ENCODE measurements at places on chromosomes 11 and 22. TPM values are rescaled to one million over a fixed set of nuclear protein-coding genes. Genes with fewer than 3 reads are reported as not detected.

GRCh38 chr11:35598254-35599125, 19.8 kb upstream of the FJX1 start:
- H3K4me3 ChIP-seq = no peak overlapping the region
- no peak for DNase-seq
- no peaks in the 10 kb centered on the region for H3K27me3 ChIP-seq
- no peaks in the 10 kb centered on the region for H3K4me1 ChIP-seq
- no peaks in the 10 kb centered on the region for H3K36me3 ChIP-seq

GRCh38 chr22:37157516-37158285, 8.0 kb upstream of the IL2RB start:
- H3K27me3 ChIP-seq = no peaks in the 10 kb centered on the region
- H3K27ac ChIP-seq = no peak overlapping the region
- H3K4me1 ChIP-seq = no peaks in the 10 kb centered on the region
- H3K4me3 ChIP-seq = no peak overlapping the region
- DNase-seq = no peak

DNA sequence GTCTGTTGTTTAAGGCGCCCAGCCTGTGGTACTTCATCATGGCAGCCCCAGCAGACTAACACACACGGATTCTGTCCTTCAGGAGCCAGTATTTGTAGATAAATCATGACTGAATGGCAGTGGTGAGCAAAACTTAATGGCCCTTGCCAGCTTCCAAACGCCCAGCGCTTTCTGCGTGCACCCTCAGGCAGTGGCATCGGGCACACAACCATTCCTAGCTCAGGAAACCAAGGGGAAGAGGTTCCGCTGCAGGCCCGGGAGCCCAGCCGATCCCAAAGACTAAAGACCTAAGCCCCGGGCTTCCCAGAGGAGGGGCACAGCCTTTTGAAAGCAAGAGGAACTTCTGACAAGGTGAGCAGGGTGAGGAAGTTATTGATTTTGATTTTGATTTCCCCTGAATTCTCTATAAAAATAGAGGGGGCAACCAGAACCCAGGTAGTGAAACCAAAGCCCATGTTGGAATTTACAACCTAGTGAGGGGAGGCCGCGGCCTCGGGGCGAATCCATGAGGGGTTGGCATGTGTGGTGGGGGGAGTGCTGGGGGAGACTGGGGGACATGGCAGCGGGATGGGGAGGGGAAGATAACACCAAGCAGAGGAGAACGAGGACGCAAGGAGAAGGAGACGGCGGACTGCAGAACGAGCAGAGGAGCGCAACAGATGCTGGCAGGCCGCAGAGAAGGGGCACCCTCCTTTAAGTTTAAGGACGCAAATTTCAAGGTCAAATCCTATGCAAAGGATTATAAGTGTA, 79.9 kb upstream of the SEPTIN5 start:
- no peak overlapping the region for H3K27ac ChIP-seq
- H3K4me3 ChIP-seq = no peak overlapping the region
- DNase-seq = no peak

- peak overlapping the region; percentile 86 for H3K27ac ChIP-seq
- H3K4me1 ChIP-seq = peaks cover 23% of the 10 kb centered on the region
- no peaks in the 10 kb centered on the region for H3K27me3 ChIP-seq
- no peaks in the 10 kb centered on the region for H3K36me3 ChIP-seq
Measured at GRCh38 chr11:66720223-66720898, 8.7 kb downstream of the SPTBN2 start.

TSSK2 gene
- total RNA-seq = not detected
